ENCODE measurements at places on chromosomes 3 and 15.

DNA sequence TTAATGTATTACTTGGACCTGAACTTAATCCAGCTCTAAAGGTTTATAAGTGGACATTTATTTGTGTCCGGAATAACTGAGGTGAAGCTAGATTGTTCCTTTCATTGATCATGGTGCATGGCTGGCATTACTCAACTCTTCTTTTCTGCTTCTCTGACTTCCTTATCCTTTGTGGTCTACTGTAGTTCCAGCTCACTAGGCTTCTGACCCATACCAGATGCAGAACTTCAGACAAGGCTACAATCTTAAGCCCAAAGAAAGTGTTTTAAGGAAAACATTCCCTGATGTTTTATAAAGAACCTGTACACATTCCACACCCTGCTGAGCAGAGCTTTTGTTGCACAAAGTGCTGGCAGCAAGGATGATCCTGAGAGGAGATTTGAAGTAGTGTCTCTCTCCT is 250.8 kb upstream of the TGFBR2 start:
- DNase-seq: no peak

GRCh38 chr15:80404761-80405553 is 775 bp downstream of the ARNT2 start:
- no peak for DNase-seq

DNA sequence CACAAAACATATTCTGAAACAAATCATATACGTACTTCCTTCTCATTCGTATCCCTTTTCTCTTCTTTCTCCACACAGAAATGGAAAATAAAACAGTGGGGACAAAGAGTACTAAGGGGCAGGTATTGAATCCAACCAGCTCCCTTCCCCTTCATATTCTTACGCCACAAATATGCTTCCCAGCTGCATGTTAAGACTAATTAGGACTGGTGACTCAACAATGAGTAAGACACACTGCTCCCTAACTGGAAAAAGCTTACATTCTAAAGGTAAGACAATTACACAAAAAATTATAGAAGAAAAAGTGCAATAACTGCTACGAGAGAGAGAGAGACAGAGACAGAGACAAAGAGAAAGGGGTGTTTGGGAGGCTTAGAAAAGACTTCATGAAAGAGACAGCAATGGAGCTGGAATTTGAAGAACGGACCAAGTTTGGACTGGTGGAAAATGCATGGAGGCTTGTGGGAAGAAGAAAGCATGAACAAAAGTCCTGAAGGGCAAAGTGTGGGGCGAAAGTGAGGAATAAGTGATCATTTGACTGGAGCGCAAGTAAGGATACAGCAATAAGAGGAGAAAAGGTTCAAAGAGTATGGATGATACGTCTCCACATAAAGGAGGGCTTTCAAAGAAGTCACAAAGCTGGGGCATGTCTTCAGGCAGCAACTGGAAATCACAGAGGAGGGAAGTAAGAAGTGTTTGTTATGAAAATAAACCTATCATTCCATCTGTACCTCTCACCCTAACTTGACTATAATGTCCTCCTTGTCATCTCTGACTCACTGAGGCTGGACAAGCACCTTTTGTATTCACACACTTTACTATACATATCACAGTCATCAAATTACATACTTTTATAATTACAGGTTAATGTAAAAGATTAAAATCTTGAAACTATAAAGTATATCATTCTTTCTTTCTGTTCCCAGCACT is 49.2 kb downstream of the RYK start:
- no peak for DNase-seq

- no peak for DNase-seq
Observed at GRCh38 chr3:127847236-127847720, 25.0 kb upstream of the MGLL start.

GRCh38 chr3:158770741-158771350 is 31.0 kb upstream of the MFSD1 start:
- DNase-seq: no peak

DNA sequence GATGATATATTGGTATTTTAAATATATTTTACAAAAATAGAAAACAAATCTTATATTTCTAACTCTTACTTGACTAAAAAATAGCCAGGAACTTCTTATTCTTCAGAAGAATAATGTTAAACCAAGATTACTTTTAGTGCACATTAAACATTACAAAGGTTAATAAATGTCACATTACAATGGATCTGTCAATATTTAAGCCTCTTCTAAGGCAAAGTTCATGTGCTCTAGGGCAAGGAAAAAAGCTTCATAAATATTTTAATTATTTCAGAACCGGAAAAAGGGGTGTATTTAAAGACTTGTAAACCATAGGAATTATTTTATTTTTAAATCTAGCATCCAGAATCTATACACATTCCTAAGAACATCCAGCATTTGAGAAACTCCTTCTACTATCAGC is 166.9 kb upstream of the ROBO2 start:
- DNase-seq: no peak

DNA sequence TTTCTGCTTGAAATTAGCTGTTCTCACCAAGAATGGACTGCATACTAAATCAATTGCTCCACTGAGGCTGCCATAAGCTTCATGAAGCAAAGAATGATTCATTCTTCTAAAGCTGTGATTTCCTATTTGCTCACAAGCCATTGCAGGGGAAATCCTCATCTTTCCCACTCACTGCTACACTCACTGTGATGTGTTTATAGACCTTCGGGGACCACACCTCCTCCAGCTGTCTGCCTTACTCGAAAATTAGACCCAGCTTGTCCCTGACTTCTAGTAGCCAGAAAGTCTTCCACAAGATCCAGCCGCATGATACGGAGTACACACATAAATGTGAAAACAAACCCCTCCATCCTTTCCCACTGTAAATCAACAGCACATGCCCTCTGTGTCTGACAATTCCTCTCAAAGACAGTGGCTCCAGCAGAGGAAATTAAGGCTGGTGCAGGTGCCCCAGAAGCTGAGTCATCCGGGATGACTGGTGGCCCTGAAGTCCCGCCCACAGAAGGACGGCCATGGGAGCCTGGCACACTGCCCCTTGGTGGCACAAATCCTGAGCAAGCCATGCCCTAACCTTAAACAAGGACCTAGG is 172.0 kb downstream of the STT3B start:
- DNase-seq: no peak

GRCh38 chr3:140170612-140171011 is 235.6 kb downstream of the CLSTN2 start:
- DNase-seq: no peak

DNA sequence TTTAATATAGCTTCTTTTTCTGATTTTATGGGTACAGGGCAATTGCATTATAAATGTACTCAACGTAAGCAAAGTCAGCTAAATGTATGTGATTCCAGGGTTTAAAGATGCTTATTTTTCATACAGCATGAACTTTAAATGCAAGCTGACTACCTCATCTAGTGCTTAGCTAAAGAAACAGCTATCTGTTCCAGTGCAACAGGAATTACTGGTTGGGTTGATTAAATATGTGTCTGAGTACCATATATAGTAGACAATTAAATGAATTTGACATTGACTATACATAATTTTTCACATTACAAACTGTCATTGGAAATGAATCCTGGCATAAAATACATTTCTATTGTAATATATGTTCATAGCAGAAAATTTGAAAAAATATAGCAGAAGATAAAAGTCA is 26.3 kb upstream of the SV2B start:
- DNase-seq: no peak

DNA sequence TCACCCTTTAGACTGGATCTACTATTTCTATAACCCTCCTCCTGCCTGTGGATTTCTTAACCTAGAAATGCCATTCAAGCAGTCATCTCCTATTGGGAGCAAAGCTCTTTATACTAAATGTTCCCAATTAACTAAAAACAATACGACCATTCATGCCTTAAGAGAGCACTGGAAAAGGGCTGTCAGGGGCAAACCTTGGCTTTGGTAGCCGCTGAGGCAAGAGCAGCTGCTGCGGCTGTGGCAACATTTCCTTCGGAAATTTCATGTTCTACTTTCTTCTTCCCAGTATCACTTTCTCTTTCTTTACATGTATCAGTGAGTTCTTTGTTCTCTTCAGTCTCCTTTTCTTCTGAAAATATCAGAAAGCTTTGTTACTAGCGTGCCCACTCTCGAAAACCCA is 56.3 kb upstream of the CSPG5 start:
- no peak for DNase-seq

DNA sequence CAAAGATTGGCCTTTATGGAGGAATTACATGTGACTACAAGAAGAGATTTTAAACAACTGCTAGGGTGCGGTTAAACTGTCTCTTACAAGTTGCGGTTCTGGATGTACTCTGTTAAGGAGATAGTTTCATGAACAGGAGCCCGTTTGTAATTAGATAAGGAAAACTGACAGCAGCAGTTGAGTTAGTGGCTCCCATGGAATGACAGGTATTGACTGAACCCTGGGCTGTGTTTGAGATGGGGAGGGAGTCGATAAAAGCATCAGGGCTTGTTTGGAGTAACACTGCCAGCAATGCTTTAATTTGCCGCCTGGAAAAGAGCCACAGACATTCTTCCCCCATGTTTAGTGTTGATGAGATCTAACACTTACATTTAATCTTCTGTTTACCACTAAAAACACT is 139.9 kb downstream of the ROBO2 start:
- DNase-seq: no peak

- no peak for DNase-seq
Observed at GRCh38 chr15:47333734-47334133, 383.6 kb upstream of the SEMA6D start.

- DNase-seq: no peak
Observed at GRCh38 chr3:44805960-44806359, 44.4 kb downstream of the KIF15 start.

DNA sequence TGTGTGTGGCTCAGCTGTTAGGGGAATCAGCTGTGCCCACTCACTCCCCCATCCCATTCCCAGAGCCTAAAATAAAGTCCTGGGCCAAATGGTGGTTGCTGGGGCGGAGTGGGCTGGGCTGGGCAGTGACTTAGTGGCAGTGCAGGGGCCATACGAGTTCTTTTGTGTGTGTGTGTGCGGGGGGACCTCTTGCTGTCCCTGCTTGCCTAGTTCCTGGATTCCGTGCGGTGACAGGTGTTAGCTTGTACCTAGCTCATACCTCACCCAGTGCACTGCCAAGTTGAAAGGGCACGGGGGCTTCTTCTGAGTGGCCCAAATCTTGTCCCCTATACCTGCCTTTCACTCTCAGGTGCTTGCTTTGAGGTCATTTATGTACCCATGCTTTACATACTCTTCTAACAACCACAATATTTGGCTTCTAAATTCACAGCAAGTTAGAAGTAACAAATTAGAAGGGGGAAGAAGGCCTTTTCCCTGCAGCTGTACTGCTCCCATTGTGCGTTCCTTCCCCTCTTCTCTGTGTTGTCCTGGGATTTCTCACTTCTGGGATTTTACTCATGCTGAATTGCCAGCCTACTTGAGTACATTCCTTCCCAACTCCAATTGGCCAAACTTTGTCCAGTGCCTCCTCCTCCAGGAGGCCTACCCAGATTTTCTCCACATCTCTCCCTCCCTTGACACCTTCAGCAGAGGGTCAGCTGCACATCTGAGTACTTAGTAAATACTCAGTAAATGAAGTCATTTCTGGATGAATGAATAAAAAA is 66.3 kb upstream of the POLG start:
- no peak for DNase-seq

DNA sequence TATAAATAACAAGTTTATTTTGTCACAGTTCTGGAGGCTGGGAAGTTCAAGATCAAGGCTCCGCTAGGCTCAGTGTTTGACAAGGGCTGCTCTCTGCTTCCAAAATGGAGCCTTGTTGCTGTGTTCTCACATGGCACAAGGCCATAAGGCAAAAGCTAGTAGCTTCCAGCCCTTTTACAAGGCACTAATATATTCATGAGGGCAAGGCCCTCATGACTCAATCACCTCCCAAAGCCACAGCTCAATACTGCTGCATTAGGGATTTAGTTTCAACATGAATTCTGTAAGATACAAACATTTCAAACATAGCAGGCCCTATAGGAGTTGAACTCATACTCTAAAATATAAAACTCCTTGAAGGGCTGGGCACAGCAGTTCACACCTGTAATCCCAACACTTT is 30.2 kb downstream of the ZBTB11 start:
- DNase-seq: no peak

- DNase-seq: no peak
Observed at GRCh38 chr15:75143738-75144334, 57.8 kb upstream of the C15orf39 start.

- no peak for DNase-seq
Observed at GRCh38 chr3:31433679-31433992, 99.1 kb upstream of the STT3B start.

GRCh38 chr15:80447077-80447476 is 42.9 kb downstream of the ARNT2 start:
- DNase-seq: no peak

DNA sequence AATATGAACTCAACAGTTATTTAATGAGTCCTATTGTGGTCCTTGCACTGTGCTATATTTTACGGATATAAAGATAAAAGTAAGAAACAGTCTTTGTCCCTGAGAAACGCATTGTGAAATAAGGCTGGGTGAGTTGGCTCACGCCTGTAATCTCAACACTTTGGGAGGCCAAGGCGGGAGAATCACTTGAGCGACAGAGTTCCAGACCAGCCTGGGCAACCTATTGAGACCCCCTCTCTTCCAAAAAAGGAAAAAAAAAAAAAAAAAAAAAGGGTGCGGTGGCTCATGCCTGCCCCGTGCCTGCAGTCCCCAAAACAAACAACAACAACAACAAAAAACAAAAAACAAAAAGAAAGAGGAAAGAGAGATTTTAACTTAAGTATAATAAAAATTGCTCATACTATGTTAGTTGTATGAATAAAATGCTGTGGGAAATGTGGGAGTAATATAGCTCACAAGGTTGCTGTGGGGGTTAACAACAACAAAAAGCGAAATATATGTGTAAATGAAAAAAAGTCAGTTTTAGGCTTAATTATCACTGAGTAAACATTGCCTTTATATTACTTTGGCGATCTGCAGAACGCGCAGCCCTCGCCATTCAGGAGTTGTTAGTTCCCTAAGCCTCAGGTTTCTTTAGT is 461 bp upstream of the FNDC3B start:
- no peak for DNase-seq

GRCh38 chr3:140599496-140599895 is 78.4 kb upstream of the TRIM42 start:
- no peak for DNase-seq

DNA sequence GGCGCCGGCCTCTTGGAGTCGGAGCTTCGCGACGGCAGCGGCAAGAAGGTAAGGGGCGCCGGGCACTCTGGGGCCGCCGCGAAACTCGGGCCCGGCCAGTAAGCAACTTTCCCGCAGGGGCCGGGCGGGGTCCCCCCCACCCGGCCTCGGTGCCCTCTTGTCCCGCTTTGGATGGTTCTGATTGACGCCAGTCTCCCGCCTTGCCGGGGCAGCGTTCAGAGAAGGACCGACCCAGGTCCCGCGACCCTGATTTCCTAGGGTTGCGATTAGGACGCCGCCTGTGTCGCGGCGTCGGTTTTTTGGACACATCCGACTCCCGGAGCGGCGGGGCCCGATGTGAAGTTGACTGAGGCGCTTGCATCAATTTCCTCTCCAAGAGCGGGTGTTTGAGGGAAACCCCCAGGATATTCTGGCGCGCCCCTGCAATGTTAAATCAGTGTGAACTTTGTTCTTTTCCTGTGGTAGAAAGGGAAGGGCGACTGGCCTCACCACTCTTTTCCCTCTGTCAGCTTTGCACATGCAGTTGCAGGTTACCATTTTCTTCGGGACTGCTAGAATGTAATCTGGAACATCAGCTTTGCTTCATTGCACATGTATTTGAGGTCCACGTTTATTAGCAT is 755 bp downstream of the PDE8A start:
- no peak for DNase-seq

All from cortex of kidney (tissue), 1 donor.